ENCODE measurements at places on chromosomes 5 and 9. TPM values are rescaled to one million over a fixed set of nuclear protein-coding genes. Genes with fewer than 3 reads are reported as not detected.

KCTD16 gene
- 0.19 TPM for total RNA-seq

SURF1 gene
- total RNA-seq = 11.7 TPM

PSMB7 gene
- total RNA-seq = 189 TPM

FIBCD1 gene
- total RNA-seq = 0.29 TPM

ISCA1 gene
- total RNA-seq = 32.2 TPM

IL31RA gene
- 1.6 TPM for total RNA-seq

C5orf24 gene
- total RNA-seq = 74.5 TPM

PCDHGA9 gene
- total RNA-seq = 6.1 TPM

TCF7 gene
- 0.29 TPM for total RNA-seq

PCSK5 gene
- total RNA-seq = 4.2 TPM

PCDHGA2 gene
- 1.6 TPM for total RNA-seq

FCN1 gene
- total RNA-seq = not detected

FAF2 gene
- 45.1 TPM for total RNA-seq

SLC36A1 gene
- total RNA-seq = 5.6 TPM

MARVELD2 gene
- total RNA-seq = 4.8 TPM

ANAPC2 gene
- 30.1 TPM for total RNA-seq

SREK1 gene
- total RNA-seq = 75.3 TPM

SPINK5 gene
- total RNA-seq = 0.10 TPM

FOXD4L6 gene
- 0.33 TPM for total RNA-seq

FBP1 gene
- total RNA-seq = 3.2 TPM

RASGEF1C gene
- not detected for total RNA-seq

BAAT gene
- not detected for total RNA-seq

GADD45G gene
- not detected for total RNA-seq

BASP1 gene
- total RNA-seq = 31.7 TPM

SMAD5 gene
- total RNA-seq = 68.3 TPM

SLCO6A1 gene
- not detected for total RNA-seq

FST gene
- total RNA-seq = 1.9 TPM

SNCB gene
- not detected for total RNA-seq

GIN1 gene
- 7.5 TPM for total RNA-seq

PCAT7 gene
- total RNA-seq = not detected

FBXO10 gene
- total RNA-seq = 11.8 TPM

FBXO4 gene
- total RNA-seq = 9.3 TPM

THBS4 gene
- not detected for total RNA-seq

LRRC8A gene
- 154 TPM for total RNA-seq

AIF1L gene
- 16.0 TPM for total RNA-seq

MYOT gene
- total RNA-seq = not detected

PCDHB2 gene
- 1.6 TPM for total RNA-seq

TTC23L gene
- 0.19 TPM for total RNA-seq

CD274 gene
- total RNA-seq = 26.7 TPM

AK8 gene
- not detected for total RNA-seq

HMCN2 gene
- under 0.01 TPM for total RNA-seq

C5orf58 gene
- not detected for total RNA-seq

PCDHB12 gene
- 0.76 TPM for total RNA-seq

C6 gene
- total RNA-seq = not detected

SMIM33 gene
- total RNA-seq = not detected

TRMO gene
- total RNA-seq = 14.5 TPM

MCC gene
- total RNA-seq = 21.3 TPM

Measured in vein endothelial cell (primary cell).